ENCODE measurements at places on chromosomes 4 and X.

- DNase-seq, result no peak
Measured at GRCh38 chrX:121781991-121782390, 734.6 kb downstream of the GLUD2 start.

DNA sequence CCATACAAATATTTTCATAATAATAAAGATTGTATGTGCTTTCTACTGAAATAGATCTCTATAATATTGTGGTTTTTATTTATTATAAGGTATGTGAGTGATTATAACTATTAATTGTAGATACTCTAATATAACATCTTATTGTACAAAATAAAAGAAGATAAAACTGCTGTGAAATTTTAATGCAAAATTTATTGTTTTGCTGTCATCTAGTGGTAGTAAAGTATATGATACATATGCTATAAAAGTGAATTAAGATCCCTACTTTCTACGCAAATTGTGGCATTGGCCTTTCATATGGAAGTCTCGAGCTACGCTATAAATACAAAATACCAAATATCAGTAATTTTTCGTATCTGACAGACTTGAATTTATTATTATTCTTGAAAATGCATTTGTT lies 19.3 kb downstream of the YIPF7 start:
- DNase-seq, result no peak

- DNase-seq, result no peak
Measured at GRCh38 chr4:5143940-5144339, 92.7 kb downstream of the STK32B start.

DNA sequence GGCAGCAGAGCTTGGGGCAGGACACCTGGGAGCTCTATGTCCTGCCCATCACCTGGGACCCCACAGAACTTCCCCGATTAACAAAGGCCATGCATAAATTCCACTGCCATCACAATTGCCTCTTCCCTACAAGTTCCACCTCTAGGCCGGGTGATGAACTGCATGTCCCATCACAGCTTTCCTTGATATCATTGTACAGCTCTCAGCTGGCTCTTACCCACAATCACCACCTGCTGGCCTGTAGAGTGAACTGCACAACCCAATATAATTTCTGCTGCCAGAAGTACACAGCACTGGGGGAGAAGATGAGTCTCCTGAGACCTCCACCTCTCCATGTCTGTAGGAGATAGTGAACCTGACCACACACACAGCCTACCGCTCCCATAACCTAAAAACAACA lies 285.0 kb upstream of the AADAT start:
- DNase-seq, result no peak

DNA sequence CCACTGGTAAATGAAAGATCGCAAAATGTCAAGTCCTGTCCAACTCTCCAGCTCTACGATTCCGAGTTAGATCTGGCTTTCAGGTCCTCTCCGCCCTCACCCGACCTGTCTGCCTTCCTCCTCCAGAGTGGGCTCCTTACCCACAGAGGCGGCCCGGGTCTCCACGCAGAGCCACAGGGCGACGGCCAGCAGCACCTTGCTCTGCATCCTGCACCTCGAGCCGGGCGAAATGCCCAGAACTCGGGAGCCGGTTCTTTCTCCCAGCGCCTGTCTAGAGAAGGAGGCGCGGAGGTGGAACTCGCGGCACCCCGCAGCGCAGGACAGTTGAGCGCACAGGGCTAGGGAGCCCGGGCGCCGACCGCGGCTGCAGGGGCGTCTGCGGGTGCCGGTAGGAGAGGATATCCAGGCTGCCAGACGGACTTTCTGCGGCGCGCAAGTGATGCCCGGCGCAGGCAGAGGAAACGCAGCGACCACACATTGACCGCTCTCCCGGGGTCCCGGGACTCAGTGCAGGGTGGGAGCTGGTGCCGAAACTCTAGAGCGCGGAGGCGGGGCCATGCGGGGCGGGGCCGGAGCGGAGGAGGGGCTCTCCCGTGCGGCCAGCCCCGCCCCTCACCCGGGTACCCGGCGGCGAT lies at the start of gene KDR:
Gene KDR (minus strand): TSS at position 509 of the 635 bp plus-strand sequence. CDS start 302 bp downstream, at position 207.
- DNase-seq, result no peak

DNA sequence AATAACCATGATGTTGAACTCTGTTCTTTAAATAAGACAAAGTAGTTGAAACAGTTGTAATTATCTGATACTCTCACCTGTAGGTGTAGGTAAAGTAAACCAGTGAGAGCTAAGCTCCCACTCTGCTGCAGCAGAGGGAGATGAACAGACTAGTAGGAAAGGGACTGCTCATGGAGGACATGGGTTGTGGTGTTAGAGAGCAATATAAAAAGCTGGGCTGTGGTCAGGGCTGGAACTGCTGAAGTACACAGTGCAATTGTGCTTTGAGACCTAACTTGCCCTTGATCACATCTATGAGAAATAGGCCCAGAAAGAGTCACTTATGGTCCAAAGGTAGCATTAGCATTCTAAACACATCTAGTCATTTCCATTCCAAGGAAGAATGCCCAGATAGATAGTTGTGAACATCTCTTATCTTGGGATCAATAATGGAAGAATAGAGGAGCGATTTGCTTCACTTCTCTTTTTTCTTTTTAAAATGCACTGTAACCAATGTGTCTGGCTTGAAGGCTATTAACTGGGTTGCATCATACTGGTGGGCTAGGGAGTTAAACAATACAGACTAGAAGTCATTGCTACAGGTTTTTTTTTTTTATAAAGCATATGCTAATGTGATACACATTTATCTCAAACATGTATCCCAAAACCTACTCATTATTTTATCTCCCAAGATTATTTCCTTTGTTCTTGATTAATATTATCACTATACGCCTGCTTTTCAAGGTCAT lies 251.3 kb upstream of the CENPE start:
- no peak for DNase-seq

- no peak for DNase-seq
Measured at GRCh38 chr4:68401231-68401630, 46.0 kb upstream of the TMPRSS11E start.

DNA sequence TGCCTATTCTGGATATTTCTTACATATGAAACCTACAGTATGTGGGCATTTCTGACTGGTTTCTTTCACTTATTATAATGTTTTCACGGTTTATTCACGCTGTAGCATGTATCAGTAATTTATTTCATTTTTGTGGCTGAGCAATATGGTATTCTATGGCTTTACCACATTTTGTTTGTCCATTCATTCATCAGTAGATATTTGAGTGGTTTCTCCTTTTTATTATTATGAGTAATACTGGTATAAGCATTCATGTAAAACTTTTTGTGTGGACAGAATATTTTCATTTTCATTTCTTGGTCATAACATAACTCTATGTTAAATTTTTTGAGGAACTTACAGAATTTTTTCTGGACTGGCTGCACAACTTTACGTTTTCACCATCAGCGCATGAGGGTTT lies 122.7 kb upstream of the PABPC5 start:
- no peak for DNase-seq

GRCh38 chrX:55648434-55648833 lies 25.2 kb downstream of the FOXR2 start:
- DNase-seq, result no peak

- DNase-seq, result no peak
Measured at GRCh38 chrX:44012484-44013096, 39.4 kb upstream of the NDP start.

DNA sequence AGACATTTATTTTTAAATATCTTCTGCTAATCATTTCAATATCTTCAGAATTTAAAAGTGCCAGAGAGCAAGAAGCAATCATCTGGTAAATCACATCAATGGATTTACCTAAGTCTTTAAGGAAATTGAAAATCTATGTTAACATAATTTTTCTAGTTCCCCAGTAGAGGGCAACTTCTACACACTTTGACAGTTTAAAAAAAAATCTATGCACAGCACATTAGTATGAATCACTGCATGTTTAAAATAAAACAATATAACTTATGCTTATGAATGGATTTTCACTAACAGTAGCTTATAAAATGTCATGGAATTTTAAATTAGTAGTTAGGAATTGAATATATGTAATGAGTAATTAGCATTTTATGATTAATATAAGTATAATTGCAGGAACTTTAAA lies 126.5 kb downstream of the REELD1 start:
- no peak for DNase-seq
